ENCODE measurements at places on chromosomes 7 and 10.

GRCh38 chr10:99524736-99525380 is 7.9 kb upstream of the NKX2-3 start:
- no peak for DNase-seq

DNA sequence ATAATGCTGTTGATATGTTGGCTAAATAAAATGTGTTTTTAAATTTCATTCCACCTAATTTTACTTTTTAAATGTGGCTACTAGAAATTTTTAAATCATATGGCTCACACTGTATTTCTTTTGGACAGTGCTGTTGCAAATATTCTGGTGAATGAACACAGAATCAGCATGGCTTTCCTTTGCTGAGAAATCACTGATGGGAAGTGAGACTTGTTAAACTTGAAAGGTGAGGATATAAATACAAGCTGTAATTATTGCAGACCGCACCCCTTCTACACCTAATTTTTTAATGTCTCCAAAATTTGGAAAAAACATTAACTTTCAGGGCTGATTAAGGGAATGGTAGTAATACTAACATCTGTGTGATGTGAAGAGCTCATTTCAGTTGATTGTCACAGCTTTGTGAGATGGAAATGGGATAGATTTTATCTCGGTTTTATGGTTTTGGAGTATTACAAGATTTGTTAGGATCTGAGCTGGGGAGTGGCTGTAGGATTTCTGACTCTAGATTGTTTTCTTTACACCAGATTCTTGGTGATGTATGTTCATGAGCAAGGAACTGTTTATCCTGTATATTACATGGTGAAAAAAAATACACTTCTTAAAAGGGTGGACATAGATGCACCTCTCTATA is 1.3 kb downstream of the MIOS start:
- DNase-seq = no peak

GRCh38 chr10:75294518-75294865 is 58.7 kb upstream of the COMTD1 start:
- DNase-seq = no peak

GRCh38 chr7:143248761-143249354 is 14.4 kb upstream of the GSTK1 start:
- DNase-seq = no peak

DNA sequence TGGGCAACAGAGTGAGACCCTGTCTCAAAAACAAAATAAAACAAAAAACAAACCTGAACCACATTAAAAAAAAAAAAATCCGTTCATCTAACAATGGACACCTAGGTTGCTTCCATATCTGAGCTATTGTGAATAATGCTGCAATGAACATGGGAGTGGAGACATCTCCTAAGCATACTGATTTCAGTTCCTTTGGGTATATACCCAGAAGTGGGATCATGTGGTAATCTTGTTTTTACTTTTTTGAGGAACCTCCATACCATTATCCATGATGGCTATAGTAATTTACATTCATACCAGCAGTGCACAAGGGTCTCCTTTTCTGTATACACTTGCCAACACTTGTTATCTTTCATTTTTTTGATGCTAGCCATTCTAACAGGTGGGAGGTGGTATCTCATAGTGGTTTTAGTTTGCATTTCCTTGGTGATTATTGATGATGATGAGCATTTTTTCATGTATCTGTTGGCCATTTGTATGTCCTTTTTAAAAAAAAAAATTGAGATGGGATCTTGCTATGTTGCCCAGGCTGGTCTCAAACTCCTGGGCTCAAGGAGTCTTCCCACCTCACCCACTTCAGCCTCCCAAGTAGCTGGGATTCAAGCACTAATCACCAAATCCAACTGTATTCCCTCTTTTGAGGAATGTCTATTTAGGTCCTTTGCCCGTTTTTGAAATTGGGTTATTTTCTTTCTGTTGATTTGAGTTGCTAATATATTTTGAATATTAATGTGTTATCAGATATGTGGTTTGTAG is 17.5 kb downstream of the CDK13 start:
- DNase-seq = no peak

- DNase-seq = no peak
These were observed 74.0 kb downstream of the POU6F2 start for GRCh38 chr7:39051707-39052106.

GRCh38 chr7:111914291-111914690 is 291.9 kb downstream of the DOCK4 start:
- DNase-seq = no peak

GRCh38 chr7:64946772-64947171 is 43.7 kb downstream of the ZNF273 start:
- DNase-seq = no peak

GRCh38 chr7:105992905-105993304 is 29.8 kb downstream of the CDHR3 start:
- DNase-seq = no peak

GRCh38 chr7:77858278-77858677 is 59.7 kb downstream of the PHTF2 start:
- DNase-seq = no peak

Measured in H1 (cell line).